HFF-Myc (cell line): ENCODE measurements at places on chromosomes 4 and X.

DNA sequence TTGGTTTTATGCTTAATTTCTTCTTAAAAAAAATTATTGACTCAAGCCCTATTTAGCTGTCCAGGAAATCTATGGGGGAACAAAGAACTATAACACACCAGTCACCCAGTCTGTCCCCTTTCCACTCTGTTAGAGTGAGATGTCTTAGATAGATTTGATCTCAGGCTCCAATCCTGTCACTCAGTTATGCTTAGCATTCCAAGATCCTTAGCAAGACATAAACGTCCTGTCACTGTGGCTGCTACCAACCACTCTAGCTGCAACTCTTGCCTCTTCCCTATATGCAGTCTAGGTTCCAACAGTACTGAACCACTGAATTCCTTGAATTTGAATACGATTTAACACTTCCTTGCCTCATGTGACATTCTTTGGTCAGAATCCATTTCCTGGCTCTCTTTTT is 241.9 kb upstream of the NWD2 start:
- DNase-seq, result no peak

DNA sequence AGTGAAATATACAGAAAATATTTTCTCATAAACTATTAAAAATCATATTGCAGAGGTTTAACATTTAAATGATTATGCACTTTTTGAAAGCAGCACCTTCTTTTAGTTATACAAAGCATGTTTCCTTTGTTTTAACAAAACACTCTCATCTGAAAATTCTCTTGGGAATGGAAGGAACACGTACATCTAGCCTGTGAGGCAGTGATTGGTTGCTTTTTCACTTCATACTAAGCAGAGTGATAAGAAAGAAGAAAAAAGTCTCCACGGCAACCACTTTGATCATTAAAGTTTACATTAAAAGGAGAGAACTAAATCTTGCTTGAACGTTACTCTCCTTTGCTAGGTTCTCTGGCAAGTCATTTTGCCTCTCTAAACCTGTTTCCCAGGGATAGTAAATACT is 41.7 kb upstream of the H2AZ1 start:
- DNase-seq, result no peak

DNA sequence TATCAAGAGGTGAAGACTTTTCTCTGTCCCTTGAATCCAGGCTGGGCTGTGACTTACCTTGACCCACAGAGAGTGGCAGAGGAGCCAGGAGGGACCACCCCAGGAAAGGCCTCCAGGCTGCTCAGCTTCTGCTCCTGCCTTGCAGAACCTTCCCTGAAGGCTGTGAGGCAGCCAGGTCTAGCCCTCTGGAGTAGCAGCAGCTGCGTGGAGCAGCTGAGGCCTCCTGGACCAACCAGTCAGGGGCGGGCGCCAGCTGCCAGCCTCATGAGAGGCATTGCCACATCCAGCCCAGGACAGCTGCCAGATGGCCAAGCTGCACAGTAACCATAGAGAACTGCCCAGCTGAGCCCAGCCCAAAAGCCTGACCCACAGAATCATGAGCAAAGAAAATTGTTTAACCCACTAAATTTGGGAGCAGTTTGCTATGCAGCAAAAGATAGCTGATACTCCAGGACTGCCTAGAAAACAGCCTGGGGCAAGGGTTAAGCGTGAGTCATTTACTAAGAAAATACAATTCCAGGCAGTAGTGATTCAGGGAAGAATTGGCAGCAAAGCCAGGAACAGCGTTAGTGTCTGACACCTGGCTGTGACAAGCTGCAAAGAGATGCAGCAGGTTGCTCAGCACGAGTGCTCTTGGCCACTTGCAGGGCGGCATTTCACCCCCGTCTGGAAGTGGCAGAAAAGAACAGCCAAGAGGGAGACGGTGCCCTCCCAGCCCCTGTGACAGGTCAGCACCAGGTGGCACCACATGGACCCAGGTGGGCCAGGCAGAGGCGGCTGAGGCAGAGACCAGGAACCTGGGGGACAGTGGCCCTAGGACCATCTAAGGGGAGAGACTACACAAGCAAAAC is 14.7 kb upstream of the PDE6B start:
- DNase-seq, result peak; percentile 9

DNA sequence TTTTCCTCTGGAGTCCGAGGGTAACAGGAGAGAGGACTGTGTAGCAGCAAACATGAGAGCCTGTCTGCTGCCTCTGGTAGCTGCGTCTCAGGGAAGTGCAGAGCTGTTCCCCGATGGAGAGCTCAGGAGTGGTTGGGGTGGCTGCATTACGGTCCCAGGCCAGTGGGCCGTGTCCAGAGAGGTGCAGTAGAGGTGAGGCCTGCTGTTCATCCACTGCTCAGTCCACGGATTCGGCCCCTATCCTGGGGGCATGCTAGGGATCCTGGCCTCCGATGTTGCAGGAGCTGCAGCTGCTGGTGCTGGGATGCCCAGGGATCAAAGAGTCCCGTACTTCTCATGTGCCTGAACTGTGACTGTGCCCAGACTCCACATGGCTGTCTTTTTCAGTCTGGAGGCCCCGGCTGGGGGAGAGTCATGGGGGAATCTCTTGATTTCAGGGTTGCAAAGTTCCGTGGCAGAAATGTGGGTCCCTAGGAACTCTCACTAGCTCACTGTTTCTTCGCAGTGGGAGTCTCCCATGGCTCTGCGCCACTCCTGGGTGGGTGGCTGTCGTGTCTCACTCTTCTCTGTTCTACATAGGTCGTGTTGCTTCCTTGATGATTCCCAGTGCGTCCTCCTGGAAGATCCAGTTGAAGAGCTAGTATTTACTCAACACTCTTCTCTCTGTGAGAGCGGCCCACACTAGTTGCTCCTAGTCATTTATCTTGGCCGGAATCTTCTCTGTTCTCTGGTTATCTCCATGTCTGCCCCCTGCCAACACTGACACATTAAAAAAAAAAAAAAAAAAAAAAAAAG is 109.5 kb upstream of the CENPE start:
- no peak for DNase-seq

GRCh38 chr4:177177541-177178081 is 132.1 kb upstream of the NEIL3 start:
- no peak for DNase-seq

DNA sequence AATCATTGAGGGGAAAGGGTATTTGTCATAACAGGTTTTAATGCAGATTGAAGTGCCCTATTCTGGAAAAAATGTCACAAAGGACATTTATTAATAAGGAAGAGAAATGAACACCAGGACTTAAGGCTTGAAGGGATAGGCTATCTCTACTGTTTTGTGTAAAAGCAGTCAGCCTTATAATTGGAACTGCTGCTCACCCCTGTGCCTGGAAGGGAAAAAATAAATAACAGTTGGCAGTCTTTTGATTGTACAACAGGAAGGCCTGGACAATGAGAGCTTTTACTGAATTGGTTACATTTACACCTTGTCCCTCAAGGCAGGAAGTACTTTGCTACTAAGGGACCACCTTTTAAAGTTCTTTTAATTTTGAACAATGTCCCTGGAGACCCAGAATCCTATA is 17.8 kb upstream of the MAGED4 start:
- no peak for DNase-seq

DNA sequence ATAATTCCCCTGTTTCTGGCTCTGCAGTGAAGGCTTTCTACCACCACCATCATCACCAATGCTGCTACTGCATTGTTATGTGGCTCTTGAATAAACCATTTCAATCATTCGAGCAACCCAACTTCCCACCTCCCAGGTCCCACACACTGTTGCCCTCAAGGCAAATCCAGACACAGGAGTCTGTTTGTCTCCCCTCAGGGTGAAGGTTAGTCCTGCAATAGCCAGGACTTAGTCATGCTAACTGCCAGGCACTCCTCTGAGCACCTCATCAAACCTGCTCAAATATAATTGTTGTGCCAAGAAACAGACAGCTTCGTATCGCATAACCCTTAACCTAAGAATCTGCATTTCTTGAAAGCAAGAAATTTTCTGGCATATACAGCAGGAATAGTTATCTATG is 213.2 kb downstream of the KDR start:
- DNase-seq, result no peak

GRCh38 chrX:38095971-38096529 is 89.7 kb downstream of the SYTL5 start:
- DNase-seq, result no peak

GRCh38 chr4:138981930-138982390 is 33.6 kb upstream of the NOCT start:
- no peak for DNase-seq

DNA sequence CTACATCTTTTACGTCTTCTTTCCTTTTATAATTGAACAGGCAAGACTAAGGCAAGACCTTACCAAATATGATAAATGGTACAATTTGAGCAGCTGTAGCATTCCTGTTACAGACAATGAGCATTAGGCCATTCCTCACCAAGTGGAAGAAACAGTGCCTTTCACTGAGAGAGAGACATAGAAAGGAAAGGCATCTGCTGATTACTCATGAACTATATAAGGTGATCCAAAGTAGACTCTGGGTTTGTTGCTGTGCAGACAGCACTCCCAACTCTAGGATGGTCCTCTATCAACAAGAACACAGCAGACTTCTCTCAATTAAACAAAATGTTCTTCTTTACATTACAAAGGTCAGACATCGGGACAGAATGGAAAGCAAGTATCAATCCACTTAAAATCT is 91.9 kb downstream of the FAM13A start:
- DNase-seq, result no peak

DNA sequence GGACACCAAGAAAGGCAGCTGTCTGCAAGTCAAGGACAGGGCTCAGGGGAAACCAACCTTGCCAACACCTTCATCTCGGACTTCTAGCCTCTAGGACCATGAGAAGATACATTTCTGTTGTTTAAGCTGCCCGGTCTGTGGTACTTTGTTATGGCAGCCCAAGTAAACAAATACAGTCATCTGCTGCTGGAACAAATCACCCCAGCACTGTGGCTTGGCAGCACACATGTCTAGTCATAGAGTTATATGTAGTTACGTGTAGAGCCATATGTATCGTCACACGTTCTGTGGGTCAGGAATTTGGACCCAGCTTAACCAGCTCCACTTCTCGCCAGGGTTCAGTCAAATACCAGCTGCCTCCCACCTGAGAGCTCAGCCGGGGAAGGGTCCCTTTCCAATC is 2.5 kb downstream of the HTT-AS start:
- DNase-seq, result no peak

DNA sequence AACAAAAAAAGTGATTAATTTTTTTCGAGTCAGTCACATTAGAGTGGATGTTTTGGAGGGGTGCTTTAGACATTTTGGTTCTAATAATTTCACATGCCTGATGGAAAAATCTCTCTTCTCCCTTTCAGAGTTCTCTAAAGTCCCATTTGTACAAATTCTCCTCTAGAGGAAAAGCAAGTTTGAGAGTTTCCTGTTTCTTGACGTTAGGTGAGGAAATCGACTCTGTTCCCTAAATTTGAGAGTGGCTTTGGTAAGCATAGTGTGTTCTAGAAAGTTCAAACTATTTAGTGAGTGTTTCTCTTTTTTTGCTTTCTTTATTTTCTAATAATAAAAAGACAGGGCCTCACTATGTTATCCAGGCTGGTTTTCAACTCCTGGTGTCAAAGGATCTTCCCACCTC is 1.6 kb upstream of the ATP6AP2 start:
- no peak for DNase-seq

DNA sequence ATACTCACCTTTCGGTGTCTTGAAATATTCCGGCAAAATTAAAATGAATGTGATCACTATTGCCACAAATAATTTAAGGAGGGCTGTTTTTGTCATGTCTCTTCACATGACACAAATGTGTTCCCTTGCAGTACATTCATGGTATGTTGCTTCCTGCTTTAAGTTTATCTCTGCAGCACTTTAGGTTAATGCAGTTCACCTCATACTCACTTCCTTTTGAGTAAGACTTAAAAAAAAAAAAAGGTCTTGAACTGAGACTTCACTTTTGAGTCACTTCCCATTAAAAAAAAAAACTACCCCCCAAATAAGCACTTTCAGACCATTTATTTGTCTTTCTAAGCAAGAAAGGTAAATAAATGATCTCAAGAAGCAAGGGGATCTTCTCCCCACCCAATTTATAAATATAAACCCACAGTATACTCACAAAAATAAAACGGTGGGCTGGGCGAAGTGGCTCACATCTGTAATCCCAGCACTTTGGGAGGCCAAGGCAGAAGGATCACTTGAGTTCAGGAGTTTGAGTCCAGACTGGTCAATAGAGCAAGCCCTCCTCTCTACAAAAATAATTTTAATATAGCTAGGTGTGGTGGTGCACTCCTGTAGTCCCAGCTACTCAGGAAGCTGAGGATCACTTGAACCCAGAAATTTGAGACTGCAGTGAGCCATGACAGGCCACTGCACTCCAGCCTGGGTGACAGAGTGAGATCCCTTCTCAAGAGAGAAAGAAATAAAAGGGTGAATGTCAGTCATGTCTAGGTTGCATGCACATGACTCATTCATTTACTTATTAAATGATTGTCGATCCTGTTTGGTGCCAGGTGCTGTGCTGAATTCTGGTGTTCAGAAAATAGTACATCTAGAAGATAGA is at the start of gene TMEM156:
Gene TMEM156 (minus strand): TSS at position 192 of the 868 bp plus-strand sequence. CDS start 96 bp downstream, at position 96.
- DNase-seq, result no peak

DNA sequence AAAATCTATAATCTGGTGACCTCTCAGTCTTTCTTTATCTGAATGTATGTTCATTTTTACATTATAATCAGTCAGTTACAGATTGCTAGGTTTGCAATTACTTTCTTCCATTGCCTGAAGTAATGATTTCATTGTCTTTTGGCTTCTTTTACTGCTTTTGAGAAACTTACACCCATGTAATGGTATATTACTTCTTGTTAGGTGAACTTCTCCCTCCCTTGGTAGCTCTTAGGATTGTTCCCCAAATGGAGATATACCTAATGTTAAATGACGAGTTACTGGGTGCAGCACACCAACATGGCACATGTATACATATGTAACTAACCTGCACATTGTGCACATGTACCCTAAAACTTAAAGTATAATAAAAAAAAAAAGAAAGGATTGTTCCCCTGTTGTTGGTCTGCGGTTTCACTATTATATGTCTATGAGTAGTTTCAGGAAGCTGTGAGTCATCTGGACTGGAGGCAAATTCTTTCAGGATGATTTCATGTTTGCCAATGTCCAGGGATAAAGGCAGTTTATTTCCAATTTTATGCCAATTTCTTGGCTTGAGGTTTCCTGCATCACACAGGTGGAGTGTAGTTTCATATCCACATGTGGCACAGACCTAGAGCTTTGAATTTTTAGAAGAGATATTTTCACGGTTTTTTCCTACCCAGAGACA is 21.8 kb downstream of the SPANXC start:
- DNase-seq, result peak; percentile 25
